ENCODE measurements at places on chromosomes 2 and 18.

- DNase-seq: no peak
- no peak overlapping the region for H3K4me3 ChIP-seq
- H3K4me1 ChIP-seq: no peaks in the 10 kb centered on the region
- no peak overlapping the region for H3K27ac ChIP-seq
- H3K36me3 ChIP-seq: no peaks in the 10 kb centered on the region
- no peaks in the 10 kb centered on the region for H3K27me3 ChIP-seq
These were observed 685.4 kb upstream of the NRXN1 start for GRCh38 chr2:51717312-51717711.

DNA sequence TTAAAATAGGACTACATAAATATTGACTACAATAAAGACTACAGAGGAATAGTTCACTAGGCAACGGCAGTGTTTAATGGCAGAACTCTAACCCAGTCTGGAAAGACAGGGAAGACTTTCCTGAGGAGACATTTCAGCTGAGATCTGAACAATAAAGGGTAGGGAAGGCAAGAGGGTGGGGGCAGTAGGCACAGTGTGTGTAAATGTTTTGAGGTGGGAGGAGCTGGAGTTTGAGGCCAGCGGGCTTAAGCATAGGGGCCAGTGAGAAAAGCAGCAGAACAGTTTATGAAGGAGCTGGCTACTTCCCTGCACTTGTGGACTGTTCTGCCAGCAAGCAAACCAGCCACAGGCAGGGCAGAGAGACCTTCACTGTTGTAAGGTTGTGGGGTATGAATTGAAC is 76.6 kb upstream of the UGP2 start:
- no peak overlapping the region for H3K4me3 ChIP-seq
- no peaks in the 10 kb centered on the region for H3K4me1 ChIP-seq
- H3K27me3 ChIP-seq: no peaks in the 10 kb centered on the region
- no peaks in the 10 kb centered on the region for H3K36me3 ChIP-seq
- no peak overlapping the region for H3K27ac ChIP-seq

DNA sequence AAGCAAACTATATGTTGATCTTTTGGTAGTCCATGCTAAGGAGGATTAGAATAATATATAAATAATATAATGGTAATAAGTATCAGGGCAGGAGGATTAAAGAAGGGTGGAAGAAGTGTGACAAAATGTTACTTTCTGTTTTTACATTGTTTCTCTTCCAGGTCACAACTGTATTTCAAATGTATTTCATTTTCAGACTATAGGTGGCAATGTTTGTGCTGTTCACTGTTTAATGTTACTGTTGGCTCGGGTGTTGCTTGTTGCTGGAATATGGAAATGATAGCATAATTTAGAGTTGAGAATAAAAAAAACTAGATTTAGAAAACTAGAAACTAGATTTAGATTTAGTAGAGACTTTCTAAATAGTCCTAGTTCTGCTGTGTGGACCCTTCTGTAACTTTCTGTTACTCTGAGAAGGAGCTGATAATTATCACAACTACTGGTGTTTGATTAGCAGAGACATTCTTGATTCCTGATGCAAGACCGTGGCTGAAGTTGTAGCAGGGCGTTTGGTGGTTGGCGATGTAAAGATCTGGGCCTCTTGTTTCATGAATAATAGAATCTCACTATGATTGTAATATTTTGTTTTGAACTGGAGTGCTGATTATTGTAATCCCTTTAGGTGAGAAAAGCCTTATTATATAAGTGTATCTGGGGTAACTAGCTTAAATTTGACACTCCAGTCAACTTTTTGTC is 7.9 kb downstream of the NEDD4L start:
- H3K4me3 ChIP-seq: no peak overlapping the region
- no peaks in the 10 kb centered on the region for H3K27me3 ChIP-seq
- H3K36me3 ChIP-seq: no peaks in the 10 kb centered on the region

GRCh38 chr2:233202531-233202944 is 48.9 kb upstream of the ATG16L1 start:
- no peak overlapping the region for H3K4me3 ChIP-seq
- no peaks in the 10 kb centered on the region for H3K4me1 ChIP-seq
- no peaks in the 10 kb centered on the region for H3K27me3 ChIP-seq
- no peak overlapping the region for H3K27ac ChIP-seq

DNA sequence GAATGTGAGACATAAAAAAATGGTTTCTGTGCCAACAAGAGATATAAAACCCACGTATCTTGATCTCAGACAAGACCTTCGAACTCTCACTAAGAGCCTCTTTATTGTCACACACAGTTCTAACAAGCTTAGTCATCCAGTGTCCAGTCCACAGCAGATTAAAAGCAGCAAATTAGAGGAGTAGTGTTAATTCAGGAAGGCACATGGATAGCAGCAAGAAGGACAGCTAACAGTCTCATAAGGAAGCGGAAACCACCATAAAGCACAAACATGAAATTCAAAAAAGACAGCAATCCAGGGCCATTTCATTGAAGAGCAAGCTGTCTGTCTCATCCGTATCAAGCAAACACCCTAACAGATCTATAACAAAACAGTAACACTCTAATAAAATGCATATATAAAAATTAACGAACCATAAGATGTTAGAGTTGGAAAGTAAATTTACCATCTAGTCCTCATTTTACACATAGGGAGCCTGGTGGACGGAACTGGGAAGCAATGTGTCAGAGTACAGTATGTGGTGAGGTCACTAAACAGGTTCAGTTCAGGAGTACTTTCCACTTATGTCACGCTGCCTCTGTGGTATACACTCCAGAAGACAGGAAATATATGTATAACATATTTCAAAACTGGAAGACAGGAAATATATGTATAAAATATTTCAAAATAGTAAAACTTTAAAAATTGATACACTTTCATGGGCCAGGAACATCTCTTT is 18.3 kb downstream of the AAK1 start:
- no peaks in the 10 kb centered on the region for H3K36me3 ChIP-seq
- H3K4me3 ChIP-seq: no peak overlapping the region
- DNase-seq: no peak
- peaks cover 33% of the 10 kb centered on the region for H3K4me1 ChIP-seq
- no peak overlapping the region for H3K27ac ChIP-seq
- no peaks in the 10 kb centered on the region for H3K27me3 ChIP-seq

GRCh38 chr18:74906184-74906583 is 302.8 kb downstream of the PTGR3 start:
- H3K4me1 ChIP-seq: no peaks in the 10 kb centered on the region
- H3K27me3 ChIP-seq: no peaks in the 10 kb centered on the region
- H3K27ac ChIP-seq: no peak overlapping the region
